SJCRH30 (cell line): ENCODE measurements at places on chromosomes 3 and 15.
A peak's percentile ranks its signal among the peaks of the same experiment; 100 is the strongest.

- peak; percentile 98 for DNase-seq
These were observed 19.0 kb downstream of the SYNM start for GRCh38 chr15:99123713-99124451.

DNA sequence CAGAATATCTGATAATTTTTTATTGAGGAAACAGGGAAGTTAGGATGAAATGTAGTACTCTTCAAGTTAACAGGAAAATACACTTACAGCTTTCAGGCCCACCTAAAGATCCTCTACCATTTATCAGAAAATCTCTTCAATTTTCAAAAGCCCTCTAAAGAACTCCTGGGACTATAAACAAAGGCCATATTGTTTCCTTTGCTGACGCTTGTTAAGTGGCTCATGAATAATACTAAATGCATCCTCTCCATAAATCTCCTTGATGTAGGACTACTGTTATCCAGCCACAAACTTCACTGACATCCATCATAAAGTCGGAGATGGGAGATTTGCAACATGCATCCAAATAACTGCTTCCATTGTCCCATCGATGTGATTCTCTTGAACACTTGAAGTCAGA, 326.5 kb downstream of the ZIC1 start:
- DNase-seq: no peak

DNA sequence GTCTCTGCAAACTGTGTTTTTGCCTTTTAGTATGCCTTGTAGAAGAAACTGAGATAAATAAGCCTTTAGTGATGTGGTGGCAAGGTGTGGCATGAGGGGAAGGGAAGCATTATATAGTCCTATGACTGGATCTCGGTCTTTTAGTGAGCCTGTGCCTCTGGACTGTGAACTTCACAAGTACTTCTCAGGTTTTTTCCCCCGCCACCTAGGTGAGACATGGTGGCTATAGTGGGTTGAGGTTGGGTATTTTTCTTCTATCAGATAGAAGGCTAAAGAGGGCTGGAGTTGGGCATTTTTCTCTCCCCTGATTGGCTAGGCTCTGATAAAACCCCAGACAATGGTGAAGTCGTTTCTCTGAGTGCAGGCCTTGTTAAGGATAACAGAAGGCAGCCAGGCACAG, 38.7 kb upstream of the ZFAND6 start:
- DNase-seq: no peak

GRCh38 chr15:34810443-34811129, 15.2 kb upstream of the ACTC1 start:
- no peak for DNase-seq

GRCh38 chr3:126961191-126961790, 21.6 kb upstream of the PLXNA1 start:
- DNase-seq: no peak

DNA sequence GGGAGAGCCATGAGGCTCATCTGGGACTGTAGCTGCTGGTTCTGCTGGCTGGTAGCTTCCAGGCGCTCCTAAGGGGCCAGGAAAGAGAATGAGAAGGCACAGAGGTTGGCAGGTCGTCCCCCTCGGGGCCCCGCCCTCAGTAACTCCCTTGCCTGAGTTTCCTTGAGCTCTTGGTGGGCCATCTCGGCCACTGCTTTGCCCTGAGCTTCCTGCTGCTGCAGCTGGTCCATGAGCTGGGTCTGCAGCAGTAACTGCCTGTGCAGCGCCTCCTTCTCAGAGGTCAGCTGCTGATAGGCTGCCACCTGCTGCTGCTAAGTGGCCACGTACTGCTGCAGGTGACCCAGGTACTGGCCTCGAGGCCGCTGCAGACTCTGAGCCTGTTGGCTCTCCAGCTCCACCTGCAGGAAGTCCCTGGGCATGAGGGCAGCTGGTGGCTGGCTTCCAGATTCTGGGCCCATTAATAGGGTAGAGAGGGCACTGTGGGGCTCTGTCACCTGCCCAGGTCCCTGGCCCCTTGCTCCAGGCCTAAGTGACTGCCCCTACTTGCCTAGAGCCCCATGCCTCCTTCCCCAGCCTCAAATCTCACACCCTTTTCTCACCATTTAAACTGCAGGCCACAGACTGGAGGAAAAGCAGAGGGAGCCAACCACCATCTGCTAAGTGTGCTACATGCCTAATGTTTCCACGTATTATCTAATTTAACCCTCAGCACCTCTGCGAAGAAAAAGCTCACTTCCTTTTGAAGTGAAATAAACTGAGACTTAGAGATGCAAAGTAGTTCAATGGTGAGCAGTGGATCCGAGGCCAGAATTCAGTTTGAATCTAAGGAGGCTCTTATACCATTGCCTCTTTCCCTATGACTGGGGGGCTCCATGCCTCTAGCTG, 10.8 kb upstream of the VPS33B start:
- no peak for DNase-seq
